ENCODE measurements at places on chromosomes 2 and 18.

GRCh38 chr2:226478109-226478809 lies 321.4 kb downstream of the IRS1 start:
- no peak for DNase-seq

DNA sequence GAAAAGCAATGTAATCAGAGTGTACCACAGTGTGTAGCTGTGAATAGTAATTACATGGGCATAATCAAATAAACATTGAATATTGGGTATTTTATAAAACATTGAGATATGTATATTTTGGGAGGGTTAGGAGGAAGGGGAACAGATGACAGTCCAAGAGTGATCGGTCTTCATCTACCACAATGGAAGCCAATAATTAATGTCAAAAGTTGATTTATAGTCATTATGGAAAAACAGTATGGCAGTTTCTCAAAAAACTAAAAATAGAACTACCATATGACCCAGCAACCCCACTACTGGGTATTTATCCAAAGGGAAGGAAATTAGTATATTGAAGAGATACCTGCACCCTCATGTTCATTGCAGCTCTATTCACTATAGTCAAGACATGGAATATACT lies 5.8 kb upstream of the LAPTM4A start:
- DNase-seq: no peak

DNA sequence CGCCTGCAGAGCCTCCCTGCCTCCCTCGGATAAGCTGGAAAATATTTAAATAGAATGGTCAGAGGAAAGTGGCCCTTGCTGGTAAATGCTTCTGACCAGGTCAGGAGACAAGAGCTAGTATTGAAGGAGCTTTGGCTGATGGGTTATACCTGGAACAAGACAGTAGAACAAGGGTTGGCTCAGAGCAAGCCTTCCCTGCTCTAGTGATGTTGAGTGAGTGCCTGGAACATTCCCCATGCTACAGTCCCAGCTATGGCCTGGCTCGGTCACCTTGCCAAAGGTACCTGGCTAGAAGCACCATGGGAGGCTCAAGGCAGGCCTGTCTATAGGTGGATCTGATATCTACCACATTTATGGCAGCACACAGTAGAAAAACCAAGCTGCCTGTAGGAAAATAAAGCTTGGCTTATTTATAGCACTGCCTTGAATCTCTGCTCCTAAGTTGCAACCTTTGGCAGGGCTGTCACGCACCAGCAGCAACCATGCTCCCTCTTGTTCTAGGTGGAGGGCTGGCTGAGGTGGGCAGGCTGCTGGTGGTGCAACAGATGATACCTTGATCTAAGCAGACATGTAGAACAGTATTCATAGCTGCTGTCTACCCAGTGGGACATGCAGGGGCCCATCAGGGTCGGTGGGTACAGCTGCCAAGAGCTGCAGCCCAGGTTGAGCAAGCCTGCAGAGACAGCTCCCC lies 66.7 kb upstream of the BCL2L11 start:
- no peak for DNase-seq

- no peak for DNase-seq
Measured at GRCh38 chr2:175605640-175606009, 396.4 kb downstream of the LNPK start.

GRCh38 chr18:78496079-78496478 lies 483.5 kb upstream of the SALL3 start:
- DNase-seq: no peak

- DNase-seq: no peak
Measured at GRCh38 chr2:177735318-177735803, 337.2 kb downstream of the PDE11A start.

DNA sequence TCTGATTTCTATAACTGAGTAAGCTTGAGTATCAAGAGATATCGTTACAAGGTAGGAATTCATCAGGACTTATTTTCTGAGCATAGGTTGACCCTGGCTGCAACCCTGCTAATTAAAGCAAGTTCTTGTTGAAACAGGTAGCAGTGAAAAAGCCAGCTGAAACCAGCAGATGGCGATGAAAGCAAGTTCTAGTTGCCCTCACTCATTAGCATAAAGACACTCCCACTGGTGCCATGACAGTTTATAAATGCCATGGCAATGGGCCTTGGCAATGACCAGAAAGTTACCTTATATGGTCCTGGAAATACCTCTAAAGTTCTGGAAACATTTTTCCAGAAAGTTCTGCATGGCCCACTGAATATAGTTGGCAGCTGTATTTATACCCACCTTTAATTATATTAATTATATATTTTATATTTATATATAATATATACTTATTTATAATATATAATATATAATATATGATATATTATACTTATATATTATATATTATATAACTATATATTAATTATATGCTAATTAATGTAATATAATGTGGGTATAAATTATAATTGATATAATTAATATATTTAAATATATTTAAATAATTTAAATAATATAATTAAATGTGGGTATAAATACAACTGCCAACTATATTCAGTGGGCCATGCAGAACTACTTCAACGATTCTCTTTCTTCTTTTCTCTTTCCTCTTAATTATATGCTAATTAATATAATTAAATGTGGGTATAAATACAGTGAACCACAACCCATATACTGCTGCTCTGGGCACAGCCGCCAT lies 188.0 kb downstream of the CDH7 start:
- no peak for DNase-seq

- peak; percentile 36 for DNase-seq
Measured at GRCh38 chr2:229920011-229920641, 1.7 kb downstream of the TRIP12 start.

DNA sequence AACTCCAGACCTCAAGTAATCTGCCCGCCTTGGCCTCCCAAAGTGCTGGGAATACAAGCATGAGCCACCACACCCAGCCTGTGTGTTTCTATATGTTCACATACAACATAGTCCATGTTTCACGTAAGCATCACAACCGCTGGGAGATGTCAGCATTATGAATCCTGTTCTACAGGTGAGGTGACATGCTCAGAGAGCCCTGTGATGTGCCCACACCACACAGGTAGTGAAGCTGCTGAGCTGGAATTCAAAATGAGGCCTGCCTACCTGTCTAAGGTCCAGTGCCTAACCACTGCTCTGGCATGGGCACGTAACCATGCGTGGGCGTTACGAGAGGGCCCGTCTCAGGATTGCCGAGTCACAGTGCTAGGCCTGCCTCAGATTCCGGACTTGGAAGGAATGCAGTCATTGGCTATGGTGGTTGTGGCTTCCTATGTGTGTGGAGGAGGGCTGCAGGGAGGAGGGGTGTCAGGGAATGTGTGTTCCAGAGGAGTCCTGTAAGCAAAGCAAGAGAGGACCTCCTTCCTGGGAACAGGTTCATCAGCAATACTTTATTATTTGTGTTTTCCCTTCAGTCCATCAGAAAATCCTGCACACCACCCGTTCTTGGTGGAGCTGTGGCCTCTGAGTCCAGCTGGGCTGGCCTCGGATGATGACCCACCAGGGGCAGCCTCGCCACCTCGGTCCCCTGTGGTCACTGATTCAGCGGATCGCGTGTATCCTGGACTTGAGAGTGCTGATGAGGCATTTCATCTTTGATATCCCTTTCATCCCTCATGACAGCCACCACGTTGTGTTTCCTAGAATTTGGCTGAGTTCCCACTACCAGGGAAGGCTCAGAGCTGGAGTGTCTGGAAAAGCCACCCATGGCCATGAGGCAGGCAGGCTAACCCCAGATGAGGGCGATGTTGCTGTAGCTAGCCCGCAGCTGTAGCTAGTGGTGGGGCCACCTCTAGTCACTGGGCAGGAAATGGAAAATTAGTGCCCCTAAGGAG lies 31.1 kb downstream of the HK2 start:
- no peak for DNase-seq

Data from effector memory CD8-positive, alpha-beta T cell (primary cell).